Stimulated activated CD4-positive, alpha-beta T cell treated with anti-CD3 and anti-CD28 coated beads, TNF-alpha, amount 100 ng/mL, for 1 hour (primary cell): ENCODE measurements at places on chromosomes 5 and 9.
A peak's percentile ranks its signal among the peaks of the same experiment; 100 is the strongest.

- no peak for DNase-seq
Measured at GRCh38 chr9:32965566-32965965, 35.9 kb downstream of the APTX start.

- no peak for DNase-seq
Measured at GRCh38 chr9:84827216-84827765, 157.8 kb downstream of the NTRK2 start.

GRCh38 chr9:117938086-117938485 lies 233.9 kb downstream of the TLR4 start:
- DNase-seq, result no peak

DNA sequence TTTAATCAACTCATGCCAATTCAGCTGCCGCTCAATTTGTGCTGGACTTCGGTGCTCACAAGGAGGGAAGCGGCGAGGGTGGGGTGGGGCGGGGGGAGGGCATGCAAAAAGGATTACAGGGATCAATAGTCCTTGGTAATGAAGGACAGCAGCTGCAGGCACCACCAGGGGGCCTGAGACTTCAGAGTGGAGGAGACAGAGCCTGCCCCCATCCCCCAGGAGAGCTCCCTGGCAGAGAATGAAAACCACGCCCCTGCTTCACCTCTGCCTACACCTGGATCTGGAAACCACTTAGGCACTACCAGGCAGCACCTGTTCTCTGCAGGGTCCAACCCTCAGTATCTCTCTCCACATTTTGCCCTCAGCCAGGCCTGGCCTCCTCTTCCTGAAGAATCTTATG lies 155.6 kb downstream of the TRIM32 start:
- DNase-seq, result no peak

DNA sequence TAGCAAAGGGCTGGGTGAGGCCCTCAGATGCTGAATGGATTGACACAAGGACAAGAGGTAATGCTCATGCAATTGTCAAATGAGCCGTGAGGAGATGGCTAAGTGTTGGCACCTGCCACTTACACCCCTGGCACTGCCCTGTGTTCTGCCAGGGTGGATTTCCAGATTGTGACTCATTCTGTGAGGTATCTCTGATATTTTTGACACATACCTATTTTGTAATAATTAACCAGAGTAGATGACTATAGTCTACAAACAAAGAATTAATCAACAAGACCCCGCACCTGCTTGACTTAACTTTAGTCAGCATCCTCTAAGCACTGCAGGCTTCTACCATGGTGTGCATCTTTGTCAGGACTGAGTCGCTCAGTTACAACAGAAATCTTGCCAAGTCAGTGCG lies 200.8 kb downstream of the DIRAS2 start:
- no peak for DNase-seq

GRCh38 chr9:110183208-110184145 lies 24.5 kb downstream of the C9orf152 start:
- DNase-seq, result peak; percentile 4

DNA sequence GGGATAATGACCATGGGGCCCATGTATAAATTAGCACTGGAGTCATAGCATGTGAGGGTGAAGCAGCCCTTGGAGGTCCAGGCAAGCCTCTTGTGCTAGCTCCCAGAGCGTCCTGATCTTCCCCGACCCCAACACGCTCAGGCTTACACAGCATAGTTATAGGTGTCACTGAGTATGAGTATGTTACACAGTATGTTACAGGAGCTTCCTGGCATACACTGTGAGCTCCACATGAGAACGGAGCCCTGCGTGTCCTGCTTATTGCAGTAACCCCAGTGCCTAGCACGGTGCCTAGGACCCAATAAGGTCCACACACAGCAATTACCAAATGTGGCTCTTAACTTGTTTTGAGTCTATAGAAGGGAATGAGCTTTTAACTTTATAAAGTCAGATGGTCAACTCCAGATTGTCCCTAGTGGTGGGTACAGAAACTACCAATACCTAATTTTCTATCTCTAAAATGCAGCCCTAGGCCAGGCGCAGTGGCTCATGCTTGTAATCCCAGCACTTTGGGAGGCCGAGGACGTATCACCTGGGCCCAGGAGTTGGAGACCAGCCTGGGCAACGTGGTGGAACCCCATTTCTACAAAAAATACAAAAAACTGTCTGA lies 64.1 kb downstream of the PLAC8L1 start:
- DNase-seq, result no peak

GRCh38 chr5:162512935-162513565 lies 445.5 kb downstream of the GABRG2 start:
- no peak for DNase-seq

- no peak for DNase-seq
Measured at GRCh38 chr9:77421506-77422265, 226.4 kb downstream of the GNA14 start.

DNA sequence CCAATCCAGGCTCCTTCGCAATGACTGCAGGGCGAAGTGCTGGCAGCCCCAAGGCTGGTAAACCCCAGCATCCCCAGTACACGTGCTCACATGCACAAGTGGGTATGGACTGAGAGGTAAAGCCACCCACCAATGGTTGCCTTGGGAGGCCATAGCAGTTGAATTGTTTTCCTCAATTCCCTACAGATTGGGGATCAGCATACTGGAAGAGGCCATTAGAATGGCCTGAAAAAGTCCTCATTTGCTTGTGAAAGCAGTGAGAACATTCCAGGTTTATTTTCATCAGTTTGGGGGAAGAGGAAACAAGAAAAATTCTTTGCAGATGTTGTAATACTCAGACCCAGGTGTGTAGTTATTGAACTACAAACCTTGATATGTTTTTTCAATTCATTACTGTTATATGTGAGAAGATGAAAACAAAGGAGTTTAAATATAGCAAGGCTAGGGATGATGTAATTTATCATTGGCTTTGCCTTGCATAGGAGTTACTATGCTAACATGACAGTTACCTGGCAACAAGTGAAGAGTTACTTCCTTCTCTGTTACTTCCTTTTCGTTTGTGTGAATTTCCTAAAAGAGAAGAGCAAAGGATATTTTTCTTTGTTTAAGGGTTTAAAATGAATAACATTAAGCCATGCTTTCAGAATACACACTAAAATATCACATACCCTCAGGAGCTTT lies 36.4 kb downstream of the MTMR12 start:
- DNase-seq, result no peak

DNA sequence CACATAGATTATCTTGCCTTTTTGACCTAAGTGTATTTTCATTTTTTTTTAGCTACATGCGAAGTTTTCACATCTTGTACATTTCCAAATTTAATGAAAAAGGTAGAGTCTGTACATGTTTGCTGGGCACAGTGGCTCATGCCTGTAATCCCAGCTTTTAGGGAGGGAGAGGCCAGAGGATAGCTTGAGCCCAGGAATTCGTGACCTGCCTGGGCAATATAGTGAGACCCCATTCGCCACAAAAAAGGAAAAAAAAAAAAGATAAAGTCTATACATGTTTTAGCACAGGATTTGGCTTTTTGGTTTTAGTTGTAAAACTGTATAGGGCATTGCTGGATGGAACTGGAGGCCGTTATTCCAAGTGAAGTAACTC lies 28.8 kb downstream of the RAI14 start:
- DNase-seq, result no peak

GRCh38 chr5:178240766-178241165 lies 8.2 kb upstream of the PHYKPL start:
- DNase-seq, result no peak

GRCh38 chr9:97307091-97307490 lies 368 bp upstream of the CCDC180 start:
- no peak for DNase-seq

DNA sequence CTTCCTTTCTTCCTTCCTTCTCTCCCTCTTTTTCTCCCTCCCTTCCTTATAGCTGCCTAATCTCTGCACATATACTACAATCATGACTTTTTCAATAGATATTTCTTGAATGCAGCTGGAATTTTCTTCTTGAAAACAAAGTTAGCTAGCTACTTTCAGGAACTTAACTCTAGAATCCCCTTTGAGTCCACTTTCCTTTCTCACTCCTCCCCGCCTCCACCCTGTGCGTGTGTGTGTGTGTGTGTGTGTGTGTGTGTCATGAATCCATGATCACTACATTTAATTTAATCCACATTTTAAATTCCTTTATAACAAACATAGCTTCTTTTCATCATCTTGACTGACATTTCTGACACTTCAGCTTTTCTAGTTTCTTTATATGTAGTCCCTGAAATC lies 167.5 kb upstream of the KLF9 start:
- DNase-seq, result no peak

DNA sequence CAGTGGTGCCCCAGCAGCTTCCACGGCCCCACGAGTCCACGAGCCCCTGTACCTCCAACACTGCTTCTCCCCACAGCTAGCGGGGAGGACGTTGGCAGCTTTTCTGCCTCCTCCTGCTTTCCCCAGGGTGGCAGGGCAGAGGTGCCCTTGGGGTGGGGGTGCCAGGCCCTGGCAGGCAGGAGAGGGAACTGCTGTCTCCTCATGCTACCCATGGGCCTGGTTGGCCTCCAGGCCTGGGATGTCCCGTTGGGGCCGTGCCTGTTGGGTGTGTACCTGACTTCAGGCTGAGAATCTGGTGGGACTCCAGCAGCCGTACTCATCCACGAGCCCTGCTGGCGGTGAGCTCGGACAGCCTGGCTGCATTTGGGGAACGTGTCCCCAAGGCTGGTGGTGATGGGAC lies 27.3 kb downstream of the RXRA start:
- no peak for DNase-seq

DNA sequence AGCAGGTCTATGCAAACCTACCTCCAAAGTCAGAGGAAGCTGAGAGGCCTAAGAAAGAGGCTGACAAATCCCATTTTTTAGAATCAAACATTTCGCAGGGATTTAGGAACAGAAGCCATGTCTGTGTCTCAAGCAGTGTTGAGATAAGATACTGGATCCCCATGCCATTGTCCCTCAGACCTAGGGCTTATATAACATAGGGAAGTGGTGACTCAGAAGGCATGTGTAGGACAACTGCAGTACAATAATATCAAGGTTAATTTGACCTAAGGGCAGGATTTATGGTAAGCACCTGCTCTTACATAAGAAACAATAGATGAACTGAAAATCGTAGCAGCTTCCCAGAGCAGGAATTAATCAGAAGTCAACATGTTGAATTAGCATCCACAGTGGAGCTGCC lies 459.4 kb downstream of the ANXA1 start:
- no peak for DNase-seq

GRCh38 chr5:92353107-92354030 lies 970.3 kb upstream of the ARRDC3 start:
- no peak for DNase-seq

DNA sequence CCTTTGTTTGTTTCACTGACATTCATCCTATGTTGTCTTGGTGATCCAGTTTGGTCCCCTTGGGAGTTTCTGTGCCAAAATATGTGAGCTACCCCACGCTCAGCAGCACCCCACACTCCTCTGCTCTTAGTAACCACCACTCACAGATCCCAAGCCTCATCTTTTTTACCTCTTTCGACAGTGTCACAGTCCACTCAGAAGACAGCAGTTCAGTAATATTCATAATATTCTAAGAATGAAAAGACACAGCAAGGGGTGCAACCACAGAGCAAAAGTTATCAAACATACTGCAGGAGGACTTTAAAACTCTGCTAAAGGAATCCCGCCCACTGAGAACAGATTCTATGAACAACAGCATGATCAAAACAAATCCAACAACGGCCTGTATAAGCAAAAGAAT lies 28.2 kb downstream of the RNF130 start:
- DNase-seq, result no peak

- DNase-seq, result no peak
Measured at GRCh38 chr5:18403941-18404438, 769.7 kb downstream of the TAF11L14 start.

GRCh38 chr5:154756009-154756867 lies 1.1 kb downstream of the LARP1 start:
- peak; percentile 8 for DNase-seq

- DNase-seq, result no peak
Measured at GRCh38 chr5:36670548-36670947, 64.1 kb downstream of the SLC1A3 start.

DNA sequence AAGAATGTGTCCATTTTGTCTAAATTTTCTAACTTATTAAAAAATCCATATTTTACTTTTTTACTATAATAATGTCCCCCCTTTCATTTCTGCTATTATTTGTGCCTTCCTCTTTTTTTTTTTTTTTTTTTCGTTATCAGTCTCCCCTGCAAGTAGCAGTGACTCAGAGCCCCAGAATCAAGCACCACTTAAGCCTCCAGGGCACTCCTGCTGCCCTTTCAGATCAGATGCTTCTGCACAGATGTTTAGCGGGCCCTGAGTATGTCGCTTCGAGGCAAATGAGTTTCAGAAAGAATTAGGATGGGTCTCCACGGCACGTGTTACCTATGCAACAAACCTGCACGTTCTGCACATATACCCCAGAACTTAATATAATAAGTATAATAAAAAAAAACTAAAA lies 11.7 kb downstream of the MED7 start:
- no peak for DNase-seq

- DNase-seq, result no peak
Measured at GRCh38 chr5:136066661-136067271, 38.0 kb downstream of the TGFBI start.

- DNase-seq, result no peak
Measured at GRCh38 chr5:179051784-179052183, 8.4 kb upstream of the ZNF354C start.

GRCh38 chr5:111394586-111394985 lies 117.7 kb downstream of the STARD4 start:
- no peak for DNase-seq

DNA sequence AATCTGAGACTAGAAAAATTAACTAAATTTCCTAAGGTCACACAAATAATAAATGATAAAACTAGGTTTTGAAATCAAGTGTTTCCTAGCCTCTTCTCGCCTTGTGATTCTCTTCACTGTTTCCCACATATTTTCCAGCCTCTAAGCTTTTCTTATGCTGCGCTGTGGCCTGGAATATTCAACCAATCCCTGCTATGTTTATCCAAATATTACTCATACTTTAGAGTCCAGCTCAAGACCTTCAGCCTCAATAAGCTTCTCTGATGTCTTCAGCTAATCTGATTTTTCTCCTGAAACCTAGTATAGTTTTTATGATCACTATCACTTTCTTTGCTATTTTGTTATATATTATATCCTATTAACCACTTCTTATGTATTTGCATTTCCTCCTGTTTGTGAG lies 303.1 kb upstream of the CDH6 start:
- no peak for DNase-seq

GRCh38 chr9:88503081-88503844 lies 31.7 kb upstream of the NXNL2 start:
- no peak for DNase-seq

DNA sequence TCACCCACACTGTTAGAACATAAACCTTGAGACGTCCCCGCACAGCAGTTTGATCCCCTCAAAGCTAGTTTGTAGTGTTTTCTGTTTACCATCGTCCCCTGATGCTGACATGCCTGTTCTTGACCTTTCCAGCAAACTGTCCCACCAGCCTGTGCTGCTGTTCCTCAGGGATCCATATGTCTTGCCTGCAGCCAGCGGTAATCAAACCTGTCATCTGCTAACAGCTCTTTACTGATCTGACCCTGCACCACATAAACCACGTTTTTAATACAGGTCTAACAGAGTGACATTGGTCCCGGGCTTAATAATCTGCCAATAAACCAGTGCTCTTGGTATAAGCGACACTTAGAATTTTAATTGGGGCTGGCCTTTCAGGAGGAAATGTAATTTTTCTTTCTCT lies 34.7 kb downstream of the PPIC start:
- no peak for DNase-seq

- no peak for DNase-seq
Measured at GRCh38 chr5:170353961-170354360, 35.2 kb downstream of the KCNMB1 start.
